ENCODE measurements at places on chromosomes 1 and 21.

DNA sequence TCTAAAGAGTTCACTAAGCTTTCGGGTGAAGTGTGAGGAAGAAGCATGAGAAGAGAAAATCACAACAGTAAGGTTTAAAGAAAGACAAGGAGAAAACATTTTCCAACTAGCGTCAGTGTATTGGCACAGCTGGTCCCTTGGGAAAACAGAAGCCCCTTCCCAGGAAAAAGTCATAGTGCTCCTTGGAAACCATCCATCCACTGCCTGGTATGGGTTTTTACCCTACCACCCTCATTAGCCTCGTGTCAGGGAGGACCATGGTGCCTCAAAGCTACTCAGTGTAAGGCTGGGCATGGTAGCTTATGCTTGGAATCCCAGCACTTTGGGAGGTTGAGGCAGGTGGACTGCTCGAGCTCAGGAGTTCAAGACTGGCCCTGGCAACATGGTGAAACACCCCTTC lies 12.7 kb downstream of the AADACL4 start:
- no peak for DNase-seq

DNA sequence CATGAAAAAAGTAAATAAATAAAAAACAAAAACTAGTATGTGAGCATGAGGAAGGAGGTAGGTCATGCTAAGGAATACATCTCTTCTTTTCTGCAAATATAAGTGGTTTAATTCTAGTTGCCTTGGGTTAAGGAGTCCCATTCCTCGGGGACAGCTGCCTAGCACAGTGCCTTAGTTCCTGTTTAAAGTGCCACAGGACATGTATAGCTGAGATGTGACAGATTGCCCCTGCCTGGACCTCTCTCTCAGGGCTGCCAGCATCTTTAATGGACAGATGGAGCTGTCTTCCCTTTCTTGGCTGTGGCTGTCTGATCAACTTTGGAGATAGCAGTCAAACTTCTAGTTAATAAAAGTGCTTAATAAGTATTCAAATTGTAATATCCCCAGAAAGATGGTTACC lies 50.0 kb downstream of the TSEN15 start:
- DNase-seq = no peak

DNA sequence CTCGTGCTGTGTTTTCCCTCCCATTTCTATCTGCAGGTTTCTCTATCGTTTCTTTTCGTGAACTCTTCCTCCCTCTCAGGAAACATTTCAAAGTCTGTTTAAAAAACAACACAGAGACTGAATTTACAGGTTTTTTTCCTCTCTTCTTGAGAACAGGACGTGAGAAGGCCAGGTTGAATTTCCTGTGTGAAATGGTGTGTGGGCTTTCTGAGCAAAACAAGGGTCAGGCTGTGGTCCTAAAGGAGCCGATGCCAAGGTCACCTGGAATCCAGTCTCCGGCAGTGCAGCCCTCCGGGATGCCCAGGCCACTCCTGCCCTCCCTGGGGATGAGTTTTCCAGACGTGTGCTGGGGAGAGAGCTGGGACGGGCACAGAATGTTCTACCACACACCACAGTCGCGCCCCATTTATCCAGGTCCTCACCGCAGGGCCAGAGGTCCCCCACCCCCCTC lies 62.7 kb upstream of the RUNX3 start:
- no peak for DNase-seq

DNA sequence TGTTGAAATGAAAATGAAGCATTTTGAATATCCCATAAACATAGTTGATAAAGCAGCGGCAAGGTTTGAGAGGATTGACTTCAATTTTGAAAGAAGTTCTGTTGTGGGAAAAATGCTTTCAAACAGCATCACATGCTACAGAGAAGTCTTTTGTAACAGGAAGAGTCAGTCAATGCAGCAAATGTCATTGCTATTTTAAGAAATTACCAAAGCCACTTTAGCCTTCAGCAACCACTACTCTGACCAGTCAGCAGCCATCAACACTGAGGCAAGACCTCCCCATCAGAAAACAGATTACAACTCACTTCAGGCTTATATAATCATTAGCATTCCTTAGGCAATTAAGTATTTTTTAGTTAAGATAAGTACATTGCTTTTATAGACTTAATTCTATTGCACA lies 33.8 kb upstream of the FCRL3 start:
- DNase-seq = no peak

- DNase-seq = no peak
Measured at GRCh38 chr1:216119600-216119999, 303.6 kb downstream of the USH2A start.

DNA sequence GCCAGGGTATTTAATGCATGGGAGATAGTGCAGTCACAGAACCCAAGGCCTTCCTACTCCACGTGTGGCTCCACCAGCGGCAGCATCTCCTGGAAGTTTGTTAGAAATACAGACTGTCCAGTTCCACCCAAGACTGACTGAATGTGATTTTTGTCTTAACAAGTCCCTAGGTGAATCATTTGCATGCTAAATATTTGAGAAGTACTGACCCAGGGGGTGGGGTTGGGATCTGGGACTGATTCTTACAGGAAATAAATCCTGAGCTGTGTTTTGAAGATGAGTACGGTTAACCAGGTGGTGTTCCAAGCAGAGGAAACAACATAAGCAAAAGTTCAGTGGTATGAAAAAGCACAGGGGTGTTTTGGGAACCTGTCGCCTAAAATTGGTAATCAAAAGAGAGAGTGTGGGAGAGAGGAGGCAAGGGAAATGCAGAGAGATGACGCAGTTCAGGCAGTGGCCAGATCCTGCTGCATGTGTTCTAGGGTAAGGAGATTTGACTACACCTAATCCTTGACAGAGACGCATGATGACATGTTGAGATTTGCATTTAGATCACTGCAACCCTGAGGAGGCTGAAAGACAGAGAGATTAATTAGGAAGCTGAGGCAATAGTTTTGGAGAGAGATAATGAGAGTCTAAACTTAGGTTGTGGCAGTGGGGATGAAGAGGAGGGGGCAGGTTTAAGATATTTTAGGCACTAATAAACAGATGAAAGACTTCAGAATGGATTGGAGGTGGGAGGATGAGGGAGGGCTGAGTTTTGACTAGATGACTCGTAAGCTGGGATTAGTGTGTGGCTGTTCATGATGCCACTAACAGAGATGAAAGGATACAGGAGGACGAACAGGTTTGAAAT lies 3.7 kb upstream of the ZNF326 start:
- DNase-seq = no peak

GRCh38 chr1:215484171-215484939 lies 82.7 kb upstream of the KCTD3 start:
- no peak for DNase-seq

GRCh38 chr1:82931006-82931405 lies 1067.9 kb downstream of the TTLL7 start:
- DNase-seq = no peak

- no peak for DNase-seq
Measured at GRCh38 chr1:246267896-246268295, 239.2 kb downstream of the SMYD3 start.

DNA sequence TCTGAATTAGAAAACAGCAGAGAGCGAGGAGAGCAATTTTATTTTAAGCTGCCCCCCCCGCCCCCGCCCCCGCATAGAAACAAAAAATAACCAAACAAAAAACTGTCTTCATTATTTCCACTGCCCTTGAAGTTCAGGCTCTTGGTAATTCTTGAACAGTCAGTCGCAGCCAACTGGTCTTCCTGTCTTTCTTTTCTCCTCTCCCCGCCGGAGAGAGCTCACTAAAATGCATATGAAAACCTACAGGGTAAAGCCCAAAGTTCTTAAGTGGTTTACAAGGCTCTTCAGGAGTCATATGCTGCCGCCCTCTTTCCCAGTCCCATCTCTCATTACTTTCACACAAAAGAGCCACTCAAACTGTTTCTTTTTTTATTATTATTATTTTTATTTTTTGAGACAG lies 1.1 kb upstream of the ANKRD35 start:
- DNase-seq = no peak

DNA sequence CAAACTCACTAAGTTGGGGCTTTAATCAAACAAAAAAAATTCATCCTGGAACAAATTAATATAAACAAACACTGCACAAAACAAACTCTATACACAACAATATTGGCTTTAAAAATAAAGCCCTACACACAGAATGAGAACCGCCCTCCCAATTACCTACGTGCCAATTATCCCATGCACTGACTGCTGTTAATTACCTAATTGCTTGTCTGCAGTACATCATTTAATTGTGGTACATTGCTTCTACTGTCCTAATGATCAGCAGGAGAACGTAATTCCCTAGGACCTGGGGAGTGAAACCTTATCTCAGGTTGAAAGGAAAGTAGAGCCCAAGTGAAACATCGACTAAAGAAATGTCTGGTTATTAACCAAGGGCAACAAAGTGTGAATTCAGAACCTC lies 364.5 kb downstream of the KCNH1 start:
- peak; percentile 32 for DNase-seq

- no peak for DNase-seq
Measured at GRCh38 chr1:229203991-229204632, 66.8 kb upstream of the RAB4A start.

DNA sequence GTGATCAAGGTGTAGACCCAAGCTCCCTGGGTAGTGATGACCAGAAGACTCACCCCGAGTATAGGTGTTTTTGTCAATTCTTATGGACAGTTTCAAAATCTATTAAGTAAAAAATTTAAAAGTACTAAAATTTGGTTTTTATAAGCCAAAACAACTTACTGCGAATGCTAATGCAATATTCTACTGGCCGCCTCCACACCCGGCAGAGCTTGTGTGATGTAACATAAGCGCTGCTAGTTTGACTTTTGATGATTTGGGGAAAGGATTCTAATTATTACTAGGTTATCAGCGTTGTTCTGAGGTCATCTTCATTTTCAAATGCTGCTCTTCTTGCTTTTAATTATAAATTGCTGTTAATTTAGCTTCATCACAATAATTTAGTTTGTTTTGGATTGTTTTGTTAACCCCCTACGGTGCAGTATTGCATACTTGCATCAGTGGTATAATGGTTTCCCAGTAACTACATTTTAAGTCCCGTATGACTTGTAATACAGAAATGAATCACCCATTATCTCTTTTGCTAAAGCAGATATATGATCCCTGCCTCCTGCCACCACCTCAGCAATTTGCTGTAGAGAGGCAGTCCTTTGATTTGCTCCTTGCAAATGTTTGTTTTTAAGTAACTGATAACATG lies 178.0 kb downstream of the SDCCAG8 start:
- peak; percentile 68 for DNase-seq

DNA sequence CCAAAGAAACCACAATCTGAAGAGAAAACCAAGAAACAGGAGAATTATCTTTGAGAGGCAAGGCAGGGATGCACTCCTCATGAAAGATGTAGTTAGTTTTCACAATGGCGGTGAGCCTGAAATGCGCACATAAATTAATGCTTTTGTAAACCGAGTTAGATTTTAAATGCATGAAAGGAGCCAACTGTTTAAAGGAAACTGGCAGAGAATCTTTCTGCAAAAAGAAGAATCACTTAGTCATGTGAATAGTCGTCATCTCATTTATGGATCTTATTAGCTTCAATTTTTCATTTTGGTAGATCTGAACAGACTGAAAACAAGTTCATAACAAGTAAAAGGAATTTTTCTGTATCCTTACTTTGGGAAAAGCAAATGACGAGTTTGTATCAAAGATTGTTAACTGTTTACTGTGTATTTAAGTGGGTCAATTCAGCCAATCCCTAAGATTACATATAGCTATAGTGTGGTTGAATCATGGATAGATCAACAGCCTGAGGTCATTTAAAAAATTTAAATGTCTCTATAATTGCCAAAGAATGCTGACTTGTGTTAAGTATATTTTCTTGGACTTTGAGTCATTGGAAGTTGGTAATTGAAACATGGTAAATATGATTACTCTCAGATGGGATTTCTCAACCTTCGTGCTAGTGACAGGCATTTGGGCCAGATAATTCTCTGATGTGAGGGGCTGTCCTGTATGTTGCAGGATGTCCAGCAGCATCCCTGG lies 226.6 kb upstream of the KAZN start:
- no peak for DNase-seq

DNA sequence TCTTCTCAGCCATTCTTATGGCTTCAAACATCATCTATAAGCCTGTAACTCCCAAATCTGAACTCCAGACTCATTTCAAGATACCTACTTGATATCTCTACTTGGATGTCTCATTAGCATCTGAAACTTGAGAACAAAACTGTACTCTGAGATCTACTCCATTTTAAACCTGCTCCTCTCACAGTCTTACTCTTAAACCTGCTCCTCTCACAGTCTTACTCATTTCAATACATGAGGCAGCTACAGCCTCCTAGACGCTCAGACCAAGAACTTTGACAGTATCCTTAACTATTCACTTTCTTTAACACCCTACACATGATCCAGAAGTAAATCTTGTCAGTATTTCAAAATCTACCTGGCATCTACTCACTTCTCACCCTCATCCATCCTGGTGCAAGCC lies 54.3 kb downstream of the NBPF6 start:
- DNase-seq = no peak

DNA sequence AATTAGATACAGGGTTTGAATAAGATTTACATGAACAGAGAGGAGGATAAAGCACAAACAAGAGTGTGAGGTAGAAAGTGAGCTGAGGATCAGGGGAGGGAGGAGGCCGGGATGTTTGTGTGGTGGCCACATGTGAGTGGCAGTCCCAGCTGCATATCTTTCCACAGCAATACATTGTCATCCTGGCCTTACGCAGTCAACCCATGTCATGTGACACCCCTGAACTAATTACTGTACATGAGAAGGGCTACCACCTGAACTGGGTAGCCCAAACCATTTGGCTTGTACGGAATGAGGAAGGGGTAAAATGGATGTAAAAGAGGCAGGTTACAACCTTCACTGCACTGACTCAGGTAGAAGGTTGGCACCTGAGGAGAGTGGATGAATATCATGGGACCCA lies 4.2 kb downstream of the SLAMF7 start:
- DNase-seq = no peak

DNA sequence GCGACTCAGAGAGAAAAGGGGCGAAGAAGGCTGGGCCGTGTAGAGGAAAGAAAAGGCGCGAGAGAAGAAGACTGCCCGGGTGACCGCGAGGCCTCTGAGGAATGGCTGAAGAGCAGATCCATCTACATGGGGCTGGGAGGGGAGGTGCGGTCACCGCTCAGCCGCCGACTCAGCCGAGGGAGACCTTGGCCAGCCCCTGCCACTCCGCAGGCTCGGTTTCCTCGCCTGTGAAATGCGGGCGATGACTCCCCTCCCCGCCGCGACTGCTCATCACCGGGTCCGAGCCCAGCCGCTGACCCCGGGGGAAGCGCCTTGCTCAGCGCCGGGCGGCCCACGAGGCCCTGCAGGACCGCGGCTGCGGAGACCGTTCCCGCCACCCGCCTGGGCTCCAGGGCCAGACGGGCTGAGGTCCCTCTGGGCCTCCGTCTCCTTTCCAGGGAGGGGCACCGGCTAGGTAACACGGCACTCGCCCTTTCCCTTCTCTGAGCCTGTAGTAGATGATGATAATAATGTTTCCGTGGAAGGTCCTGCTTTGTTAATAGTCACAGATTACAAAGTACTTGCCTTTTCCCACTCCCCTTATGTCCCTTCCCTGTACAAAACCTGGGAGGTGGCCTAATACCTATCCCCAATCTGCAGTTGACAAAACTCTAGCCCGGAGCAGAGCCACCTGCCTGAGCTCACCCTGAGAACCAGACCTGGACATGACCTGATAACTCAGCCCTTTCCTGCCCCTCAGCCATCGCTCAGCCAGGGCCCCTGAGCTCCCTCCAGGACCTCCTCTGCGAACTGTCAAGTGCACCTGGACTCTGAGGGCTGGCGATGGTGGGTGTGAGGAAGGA lies 1.6 kb upstream of the BSND start:
- DNase-seq = no peak

GRCh38 chr1:54096877-54097240 lies 43.5 kb downstream of the TCEANC2 start:
- DNase-seq = no peak

Measured in NCI-H1930 (cell line).